ENCODE measurements at places on chromosomes 11 and 22.

DNA sequence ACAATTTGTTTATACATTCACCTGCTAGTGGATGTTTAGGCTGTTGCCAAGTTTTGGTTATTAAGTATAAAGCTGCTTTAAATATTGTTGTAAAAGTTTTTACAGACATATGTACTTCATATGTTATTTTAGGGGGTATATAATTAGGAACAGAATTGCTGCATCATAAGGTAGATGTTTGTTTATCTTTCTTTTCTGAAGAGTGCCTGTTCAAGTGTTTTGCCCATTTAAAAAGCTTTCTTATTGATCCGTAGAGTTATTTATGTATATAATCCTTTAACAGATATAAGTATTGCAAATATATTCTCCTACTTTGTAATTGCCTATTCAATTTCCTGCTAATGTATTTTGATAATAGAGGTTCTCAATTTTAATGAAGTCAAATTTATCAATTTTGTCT lies 11.3 kb upstream of the CCDC81 start:
- DNase-seq, result no peak

GRCh38 chr22:47196881-47197772 lies 434.7 kb downstream of the TBC1D22A start:
- no peak for DNase-seq

DNA sequence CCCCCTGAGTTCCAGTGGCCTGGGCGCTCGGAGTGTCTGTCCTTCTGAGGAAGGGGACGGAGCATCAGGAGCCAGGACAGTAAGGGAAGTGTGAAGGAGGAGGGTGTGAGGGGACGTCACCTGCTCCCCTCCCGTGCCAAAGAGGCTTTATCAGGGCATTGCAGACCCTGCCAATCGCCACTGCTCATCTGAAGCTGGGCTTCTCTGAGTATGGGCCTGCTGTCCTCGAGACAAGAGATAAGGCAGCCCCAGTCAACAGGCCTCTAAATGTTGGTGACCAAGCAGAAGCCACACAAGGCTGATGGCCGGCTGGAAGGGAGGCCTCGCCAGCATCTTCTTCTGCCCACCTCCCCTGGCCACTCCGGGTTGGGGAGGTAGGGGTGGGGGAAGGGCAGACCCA lies 29.8 kb downstream of the LIF start:
- no peak for DNase-seq

- no peak for DNase-seq
Observed at GRCh38 chr11:96122601-96123074, 198.7 kb upstream of the MTMR2 start.

- DNase-seq, result no peak
Observed at GRCh38 chr11:128310676-128311445, 276.5 kb downstream of the ETS1 start.

DNA sequence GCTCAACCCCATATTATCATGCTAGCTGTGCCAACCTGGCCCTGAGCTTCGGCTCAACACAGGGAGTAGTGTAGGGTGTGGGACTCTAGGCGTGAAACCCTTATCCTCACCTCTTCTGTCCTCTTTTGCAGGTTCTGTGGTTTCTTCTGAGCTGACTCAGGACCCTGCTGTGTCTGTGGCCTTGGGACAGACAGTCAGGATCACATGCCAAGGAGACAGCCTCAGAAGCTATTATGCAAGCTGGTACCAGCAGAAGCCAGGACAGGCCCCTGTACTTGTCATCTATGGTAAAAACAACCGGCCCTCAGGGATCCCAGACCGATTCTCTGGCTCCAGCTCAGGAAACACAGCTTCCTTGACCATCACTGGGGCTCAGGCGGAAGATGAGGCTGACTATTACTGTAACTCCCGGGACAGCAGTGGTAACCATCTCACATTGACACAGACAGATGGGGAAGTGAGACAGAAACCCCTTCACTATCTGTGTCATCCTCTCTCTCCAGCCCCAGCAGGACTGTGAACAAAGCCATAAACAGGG lies 76.4 kb downstream of the GGTLC2 start:
- DNase-seq, result no peak

- no peak for DNase-seq
Observed at GRCh38 chr22:45518580-45518991, 15.9 kb downstream of the FBLN1 start.

DNA sequence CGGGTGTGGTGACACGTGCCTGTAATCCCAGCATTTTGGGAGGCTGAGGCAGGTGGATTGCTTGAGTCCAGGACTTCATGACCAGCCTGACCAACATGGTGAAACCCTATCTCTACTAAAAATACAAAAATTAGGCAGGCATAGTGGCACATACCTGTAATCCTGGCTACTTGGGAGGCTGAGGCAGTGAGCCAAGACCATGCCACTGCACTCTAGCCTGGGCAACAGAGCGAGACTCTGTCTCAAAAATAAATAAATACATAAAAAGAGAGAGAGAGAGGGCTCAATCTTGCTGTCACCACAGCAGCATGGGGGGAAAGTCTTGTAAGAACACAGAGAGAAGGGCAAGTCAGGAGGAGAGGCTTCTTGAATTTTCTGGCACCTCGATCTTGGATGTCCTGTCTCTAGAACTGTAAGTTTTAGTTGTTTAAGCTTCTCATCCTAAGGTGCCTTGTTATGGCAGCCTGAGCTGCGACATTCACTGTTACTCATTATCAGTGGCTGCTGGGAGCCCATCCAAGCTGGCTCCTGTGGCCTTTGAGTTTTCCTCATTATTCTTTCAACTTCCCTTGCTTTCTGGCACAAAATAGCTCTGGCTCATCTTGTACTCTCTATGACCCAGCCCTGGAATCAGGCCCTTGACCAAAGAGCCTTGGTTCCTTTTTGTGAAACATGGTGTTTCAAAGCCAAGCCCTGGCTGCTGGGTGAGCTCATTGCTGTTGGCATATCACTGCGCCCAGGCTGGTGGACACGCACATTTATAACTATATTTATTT lies 8.0 kb upstream of the PSMC3 start:
- no peak for DNase-seq

DNA sequence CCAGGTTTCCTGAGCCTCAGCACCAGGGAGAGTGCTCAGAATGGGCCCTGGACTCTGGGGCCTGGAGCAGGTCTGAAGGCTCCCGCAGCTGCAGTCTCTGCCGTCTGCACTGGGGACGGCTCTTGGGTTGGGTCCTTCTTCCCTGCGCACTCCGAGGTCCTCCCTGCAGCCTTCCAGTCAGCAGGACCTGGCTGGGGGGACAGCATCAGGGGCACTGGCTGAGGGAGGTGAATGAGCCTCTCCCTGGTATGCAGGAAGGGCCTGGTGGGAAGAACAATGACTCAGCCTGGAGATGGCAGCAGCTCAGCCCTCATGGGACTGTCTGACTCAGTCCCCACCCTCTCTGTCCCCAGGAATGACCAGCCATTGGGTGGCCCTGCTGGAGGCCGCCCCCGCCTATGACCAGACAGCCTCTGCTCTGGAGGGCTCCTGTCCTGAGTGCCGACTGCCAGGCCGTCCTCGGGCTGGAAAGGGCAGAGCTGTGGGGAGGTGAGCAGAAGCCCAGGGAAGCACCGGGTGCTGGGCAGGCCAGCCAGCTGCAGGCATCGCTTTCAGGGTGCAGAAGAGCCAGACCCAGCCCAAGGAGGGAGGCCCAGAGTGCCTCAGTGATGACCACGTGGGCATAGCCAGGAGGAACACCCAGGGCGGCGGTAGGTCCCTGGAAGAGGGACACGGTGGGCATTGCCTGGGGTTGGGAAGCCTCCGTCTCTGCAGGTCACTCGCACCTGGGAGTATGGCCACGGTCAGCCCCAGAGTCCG lies 455.0 kb downstream of the BRD1 start:
- DNase-seq, result no peak

GRCh38 chr11:9057007-9057406 lies 34.4 kb downstream of the SCUBE2 start:
- no peak for DNase-seq

GRCh38 chr11:43979571-43980219 lies 37.3 kb downstream of the C11orf96 start:
- no peak for DNase-seq

- no peak for DNase-seq
Observed at GRCh38 chr11:4671741-4672140, 25.9 kb downstream of the OR51E2 start.

DNA sequence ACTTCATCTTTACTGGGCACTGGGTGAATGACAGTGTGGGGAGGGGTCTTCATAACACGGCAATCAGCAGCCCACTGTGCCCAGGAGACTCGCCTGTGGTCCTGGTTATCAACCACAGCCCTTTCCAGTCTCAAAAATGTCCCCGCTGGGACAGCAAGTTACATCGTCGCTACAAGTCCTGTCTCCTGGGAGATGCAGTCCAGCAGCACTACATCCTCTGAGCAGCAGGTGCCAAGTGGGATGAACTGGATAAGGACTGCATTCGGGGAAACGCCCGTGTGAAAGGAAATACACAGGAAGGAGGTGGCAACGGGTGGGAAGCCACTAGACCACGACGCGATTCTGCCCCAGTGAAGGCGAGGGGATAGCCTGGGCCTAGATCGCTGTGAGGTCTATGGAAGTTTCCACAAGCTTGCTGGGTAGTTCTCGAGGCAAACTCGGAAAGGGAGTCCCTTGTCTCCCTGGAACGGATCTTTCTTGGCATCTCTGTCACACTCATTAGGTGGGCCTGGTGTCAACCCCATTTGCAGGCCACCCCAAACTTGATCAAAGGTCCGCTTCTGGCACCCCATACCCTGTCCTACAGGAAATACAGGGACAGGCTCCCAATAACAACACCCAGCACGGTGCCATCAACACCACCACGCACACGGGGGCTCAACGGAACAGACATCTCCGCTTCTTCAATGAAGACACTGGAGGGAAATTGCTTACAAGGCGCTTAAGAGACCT lies 4.4 kb downstream of the ASCL2 start:
- no peak for DNase-seq

DNA sequence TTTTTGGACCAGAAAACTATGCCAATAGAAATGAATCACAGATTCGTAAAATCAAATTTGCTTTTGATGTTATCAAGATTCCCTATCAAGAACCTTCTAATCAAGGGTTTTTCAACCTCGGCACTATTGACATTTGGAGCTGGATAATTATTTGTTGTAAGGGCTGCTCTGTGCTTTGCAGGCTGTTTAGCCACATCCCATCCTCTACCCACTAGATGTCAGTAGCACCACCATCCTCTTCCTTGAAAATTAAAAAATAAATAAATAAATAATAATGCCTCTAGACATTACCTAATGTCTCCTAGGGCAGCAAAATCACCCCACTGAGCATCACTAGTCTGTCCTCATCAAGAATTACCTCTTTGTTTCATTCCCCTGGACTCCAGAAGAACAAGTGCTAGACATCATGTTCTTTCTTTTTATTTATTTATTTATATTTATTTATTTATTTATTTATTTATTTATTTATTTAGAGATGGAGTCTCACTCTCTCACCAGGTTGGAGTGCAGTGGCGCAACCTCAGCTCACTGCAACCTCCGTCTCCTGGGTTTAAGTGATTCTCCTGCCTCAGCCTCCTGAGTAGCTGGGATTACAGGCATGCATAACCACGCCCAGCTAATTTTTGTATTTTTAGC lies 744.7 kb downstream of the KCNA4 start:
- DNase-seq, result no peak

GRCh38 chr11:83282084-83282716 lies 4.0 kb downstream of the CCDC90B start:
- DNase-seq, result no peak

- no peak for DNase-seq
Observed at GRCh38 chr11:1673446-1674172, 23.4 kb upstream of the KRTAP5-6 start.

- no peak for DNase-seq
Observed at GRCh38 chr11:74677131-74677530, 54.1 kb downstream of the CHRDL2 start.

DNA sequence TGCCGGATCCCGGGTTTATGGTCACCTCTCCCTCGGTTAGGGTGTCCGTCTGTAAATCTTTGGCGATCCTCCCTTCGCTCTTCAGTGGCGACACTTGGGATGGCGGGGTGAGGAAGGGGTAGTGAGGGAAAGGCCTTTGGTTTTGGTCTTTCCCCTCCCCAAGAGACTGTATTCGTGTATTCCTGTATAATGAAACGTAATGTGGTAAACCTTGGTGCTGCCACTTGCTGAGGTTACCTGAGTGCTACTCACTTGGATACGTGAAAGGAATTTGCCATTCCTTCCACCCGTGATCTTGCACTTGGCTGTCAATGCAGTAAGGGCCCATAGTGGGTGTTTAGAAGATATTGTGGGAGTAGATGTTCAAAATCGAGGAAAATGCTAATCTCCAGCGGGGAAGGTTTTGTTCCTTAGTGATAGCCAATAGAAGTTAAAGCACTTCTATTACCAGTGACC lies 578 bp upstream of the NUP160 start:
- no peak for DNase-seq

- no peak for DNase-seq
Observed at GRCh38 chr22:32522237-32522636, 47.6 kb downstream of the FBXO7 start.

GRCh38 chr11:132973686-132974085 lies 558.6 kb downstream of the OPCML start:
- no peak for DNase-seq

GRCh38 chr11:84165139-84165538 lies 879.0 kb upstream of the CCDC90B start:
- no peak for DNase-seq

GRCh38 chr22:36439481-36440271 lies 41.8 kb downstream of the TXN2 start:
- peak; percentile 47 for DNase-seq

DNA sequence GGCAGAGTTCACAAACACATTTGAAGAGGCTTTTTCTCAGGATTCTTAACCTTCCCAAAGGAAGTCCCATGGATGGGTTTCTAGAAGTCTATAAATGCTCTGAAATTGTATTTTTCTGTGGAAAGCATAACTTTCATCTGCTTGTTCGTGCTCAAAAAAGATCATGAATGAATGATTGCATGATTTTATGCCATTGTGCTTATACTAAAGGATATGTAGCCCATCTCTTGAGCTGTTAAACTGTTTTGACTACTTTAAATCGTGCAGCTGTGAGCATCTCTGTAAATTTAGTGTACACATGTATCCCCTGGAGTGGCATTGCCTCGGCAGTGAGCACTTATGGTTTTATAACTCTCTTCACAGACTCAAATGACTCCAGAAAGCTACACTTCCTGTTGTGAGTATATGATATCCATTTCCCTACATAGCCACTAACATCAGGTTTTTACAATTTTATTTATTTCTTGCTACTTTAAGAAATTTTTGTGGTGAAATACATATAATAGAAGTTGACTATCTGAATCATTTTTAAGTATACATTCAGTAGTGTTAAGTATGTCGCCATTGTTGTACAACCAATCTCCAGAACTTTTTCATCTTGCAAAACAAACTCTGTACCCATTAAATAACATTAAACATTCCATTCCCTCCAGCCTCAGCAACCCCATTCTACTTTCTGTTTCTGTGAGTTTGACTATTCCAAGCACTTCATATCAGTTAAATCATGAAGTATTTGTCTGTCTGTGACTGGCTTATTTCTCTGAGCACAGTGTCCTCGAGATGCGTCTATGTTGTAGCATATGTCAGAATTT lies 8.0 kb downstream of the NEAT1 start:
- no peak for DNase-seq

GRCh38 chr11:30853439-30853838 lies 267.3 kb upstream of the MPPED2 start:
- DNase-seq, result peak; percentile 90

Measured in NCI-H524 (cell line).